ENCODE measurements at places on chromosomes 16 and 17. TPM values are rescaled to one million over a fixed set of nuclear protein-coding genes. Genes with fewer than 3 reads are reported as not detected.

Gene CLEC18C
- total RNA-seq = 0.25 TPM

Gene CCT6B
- total RNA-seq = 6.2 TPM

Gene KRT25
- not detected for total RNA-seq

Gene CSF3
- total RNA-seq = 0.32 TPM

DNA sequence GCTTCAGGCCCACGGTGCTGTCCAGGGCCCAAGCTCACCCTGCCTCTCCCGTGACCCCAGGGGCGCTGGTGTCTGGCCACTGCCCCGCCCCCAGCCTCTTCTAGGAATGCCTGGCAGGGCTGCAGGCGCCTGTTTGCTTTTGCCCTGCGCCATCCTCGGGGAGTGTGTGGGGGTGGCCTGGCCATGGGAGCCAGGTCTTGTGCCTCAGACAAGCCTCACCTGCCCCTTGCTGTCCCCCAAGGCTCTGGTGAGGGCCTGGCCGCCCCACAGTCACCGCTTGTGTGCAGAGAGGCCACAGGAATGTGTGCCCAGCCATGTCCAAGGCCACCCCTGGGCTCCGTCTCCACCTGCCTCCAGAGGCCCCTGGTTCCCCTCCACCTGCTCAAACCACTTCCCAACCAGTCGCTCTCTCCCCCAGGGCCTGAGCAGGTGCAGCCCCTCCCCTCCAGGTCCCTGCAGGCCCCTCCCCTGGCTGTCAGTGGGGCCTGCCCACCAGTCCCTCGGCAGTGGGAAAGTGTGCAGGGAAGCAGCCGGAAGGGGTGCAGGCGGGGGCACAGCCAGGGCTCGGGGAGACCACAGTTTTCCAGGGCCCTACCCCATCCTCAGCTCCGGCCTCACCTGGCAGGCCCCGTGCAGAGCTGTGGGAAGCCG, 841 bp upstream of the IGFALS start:
- no peak for DNase-seq

DNA sequence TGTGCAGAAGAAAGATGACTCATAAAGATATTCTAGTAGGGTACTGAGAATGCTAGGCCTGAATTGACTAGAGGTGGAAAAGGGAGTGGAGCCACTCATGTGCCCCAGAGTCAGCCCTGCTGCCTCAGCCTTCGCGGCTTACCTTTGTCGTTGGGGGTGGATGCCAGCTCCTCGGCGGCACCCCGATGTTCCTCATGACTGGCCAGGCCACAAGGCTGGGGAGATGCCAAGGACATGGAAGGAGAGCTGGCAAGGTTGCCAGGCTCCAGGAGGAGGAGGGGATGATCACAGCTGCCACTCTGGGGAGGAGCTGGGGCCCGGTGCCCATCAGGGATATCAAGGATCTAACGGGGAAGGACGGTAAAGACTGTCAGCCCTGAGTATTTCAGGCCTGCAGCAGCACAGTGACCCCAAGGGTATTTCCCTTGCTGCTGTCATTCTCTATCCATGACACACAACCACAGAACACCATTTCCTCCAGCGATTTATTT, 9.7 kb upstream of the SLC35B1 start:
- DNase-seq = peak; percentile 60

DNA sequence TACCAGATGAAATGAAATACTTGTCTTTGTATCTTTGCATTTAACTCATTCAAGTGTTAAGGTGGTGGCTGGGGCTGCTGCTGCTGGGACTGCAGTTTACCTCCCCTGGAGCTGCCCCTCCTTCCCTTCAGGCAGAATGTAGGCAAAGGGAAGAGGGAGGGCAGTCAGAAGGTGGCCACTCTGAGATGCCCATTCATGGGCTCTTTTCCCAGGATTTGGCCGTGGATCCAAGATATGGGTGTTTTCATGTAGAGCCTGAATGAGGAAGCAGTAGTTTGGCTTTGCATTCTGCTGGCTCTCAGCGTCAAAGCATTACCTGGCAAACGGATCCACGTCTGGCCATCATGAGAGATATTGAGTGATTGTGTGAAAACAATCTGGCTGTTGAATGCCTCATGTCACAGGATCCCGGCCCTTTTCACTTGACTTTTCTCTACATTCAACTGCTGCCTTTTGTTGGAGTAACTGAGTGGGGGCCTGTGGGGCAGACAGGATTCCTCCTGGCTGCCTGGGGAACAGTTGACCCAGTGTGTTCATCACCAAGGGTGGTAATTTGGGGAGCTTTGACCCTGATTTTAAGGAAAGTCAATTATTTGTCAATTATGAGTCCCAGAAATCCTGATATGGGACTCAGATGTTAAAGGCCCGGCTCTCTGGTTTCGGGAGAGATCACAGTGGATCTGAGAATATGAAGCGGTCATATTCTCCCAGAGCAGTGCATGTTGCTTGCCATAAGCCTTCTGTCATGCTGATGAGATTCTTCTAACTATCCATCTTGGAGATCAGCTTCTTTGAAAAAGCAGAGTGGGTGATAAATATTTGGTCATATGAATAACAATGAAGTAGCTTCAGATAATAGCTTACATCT, 236.8 kb downstream of the IRX3 start:
- DNase-seq = no peak

DNA sequence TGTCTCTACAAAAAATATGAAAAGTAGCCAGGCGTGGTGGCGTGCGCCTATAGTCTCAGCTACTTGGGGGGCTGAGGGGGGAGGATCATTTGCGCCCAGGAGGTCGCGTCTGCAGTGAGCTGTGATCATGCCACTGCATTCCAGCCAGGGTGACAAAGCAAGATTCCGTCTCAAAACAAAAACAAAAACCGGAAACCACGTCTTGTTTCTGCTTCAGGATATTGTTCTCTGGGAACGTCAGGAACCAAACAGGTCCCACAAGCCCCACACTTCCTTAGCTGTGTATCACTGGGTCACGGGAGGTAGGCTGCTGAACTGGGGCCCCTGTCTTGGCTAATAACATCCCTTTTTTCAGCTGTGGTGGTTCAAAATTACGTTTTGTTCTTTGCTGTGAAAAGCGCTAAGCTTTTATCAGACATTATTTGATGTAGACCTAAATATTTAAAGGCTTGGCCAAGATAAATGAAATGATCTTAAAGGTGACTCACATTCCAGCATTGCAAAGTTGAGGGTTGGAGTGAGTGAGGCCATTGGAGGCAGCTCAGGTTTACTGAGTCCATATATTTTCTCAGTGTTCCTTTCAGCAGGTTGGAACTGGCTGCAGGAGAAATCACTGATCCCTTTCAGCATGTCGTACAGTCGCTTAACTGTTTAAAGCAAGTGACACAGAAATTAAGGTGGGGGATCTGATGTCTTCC, 16.4 kb upstream of the SEC14L1 start:
- peak; percentile 79 for DNase-seq

DNA sequence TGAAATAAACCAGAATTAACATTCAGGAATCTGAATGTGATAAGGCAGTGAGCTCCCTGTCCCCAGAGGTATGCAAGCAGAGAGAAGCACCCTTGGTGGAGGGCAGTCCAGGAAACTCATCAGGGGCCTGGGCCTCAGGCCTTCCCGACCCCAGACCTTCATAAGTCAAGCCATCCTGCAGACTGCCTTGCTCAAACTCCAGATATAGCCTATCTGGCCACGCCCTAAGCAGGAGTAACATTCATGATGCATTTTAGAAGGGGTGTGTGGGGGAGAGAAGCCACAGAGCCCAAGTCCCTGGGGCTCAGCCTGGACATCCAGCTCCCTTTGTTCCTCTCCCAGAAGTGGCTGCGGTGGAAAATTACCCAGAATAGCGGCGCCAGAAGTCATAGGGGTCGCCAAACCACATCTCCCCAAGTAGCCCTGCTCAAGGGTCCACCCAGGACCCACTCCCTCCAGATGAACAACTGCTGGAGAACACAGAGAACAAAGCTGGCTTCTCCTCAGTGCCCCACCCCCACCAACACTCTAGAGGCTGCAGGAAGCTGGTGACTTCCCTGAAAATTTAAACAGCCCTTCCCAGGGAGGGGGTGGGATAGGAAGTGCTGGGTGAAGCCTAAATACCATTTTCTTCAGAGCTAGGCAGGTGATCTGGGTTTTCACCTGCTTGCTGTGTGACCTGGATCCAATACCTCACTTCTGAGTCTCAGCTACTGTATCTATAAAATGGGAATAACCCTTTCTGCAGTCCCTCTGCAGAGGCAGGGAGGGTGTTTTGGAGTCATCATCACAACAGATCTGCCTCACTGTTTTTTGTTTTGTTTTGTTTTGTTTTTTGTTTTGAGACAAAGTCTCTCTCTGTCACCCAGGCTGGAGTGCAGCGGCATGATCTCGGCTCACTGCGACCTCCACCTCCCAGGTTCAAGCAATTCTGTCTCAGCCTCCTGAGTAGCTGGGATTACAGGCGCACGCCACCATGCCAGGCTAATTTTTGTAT, 1.5 kb upstream of the SREBF1 start:
- DNase-seq = no peak

DNA sequence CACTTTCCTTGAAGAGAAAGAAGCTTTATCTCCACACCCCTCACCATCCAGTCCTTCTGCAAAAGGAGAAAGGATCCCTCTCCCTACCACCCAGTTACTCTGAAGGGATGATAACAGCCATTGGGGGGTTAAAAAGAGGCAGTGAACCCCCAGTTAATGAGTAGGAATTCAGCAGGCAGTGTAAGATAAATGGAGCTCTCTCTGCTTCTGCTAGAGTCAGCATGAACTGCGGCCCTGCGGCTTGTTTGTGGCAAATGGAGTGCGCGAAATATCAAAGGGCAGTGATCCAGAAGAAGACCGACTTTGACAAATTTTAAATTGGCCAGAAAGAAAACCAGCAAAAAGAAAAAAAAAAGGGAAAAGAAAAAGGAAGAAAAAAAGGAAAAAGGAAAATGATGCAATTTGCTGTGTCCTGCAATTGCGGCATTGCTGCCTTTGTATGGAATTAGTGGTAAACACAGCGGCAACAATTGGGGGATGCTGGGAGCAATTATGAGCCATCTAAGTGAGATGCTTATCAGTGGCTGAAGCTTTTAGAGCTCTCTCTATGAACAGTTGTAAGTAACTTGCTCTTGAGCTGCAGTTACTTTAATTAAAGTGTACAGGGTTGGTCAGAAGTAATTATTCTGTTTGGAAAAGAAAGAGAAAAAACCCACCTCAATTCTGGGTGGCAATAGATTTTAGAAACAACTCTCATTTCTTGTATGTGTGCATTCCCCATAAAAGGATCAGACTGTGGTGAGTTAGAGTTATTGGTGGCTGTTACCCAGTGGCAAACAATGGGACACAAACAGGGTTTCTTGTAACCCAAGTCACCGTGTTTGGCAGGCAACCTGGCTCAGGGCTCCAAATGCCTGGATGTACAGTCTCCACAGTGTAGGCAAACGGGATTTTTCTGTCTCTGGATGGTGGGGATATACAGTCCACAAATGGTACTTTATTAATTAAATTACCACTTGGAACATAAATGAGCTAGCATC, 161.3 kb downstream of the AATF start:
- DNase-seq = no peak

DNA sequence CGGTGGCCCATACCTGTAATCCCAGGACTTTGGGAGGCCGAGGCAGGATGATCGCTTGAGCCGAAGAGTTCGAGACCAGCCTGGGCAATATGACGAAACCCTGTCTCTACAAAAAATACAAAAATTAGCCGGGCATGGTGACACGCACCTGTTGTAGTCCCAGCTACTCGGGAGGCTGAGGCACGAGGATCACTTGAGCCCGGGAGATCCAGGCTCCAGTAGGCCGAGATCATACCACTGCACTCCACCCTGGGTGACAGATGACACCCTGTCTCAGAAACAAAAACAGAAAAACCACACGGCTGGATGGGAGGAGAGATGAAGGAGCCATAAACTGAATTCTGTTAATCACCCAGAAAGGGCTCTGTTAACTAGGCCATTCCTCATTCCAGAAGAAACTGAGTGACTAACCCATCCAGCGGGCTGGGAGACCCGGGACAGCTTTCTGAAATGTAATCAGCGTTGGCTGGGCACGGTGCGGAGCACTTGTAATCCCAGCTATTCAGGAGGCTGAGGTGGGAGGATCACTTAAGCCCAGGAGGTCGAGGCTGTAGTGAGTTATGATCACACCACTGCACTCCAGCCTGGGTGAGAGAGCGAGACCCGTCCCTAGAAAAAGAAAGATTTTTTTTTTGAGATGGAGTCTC, 641 bp upstream of the NT5C3B start:
- no peak for DNase-seq

GRCh38 chr16:53785044-53785443, 81.1 kb downstream of the FTO start:
- DNase-seq = no peak

GRCh38 chr16:26731729-26732128, 335.0 kb upstream of the C16orf82 start:
- no peak for DNase-seq

DNA sequence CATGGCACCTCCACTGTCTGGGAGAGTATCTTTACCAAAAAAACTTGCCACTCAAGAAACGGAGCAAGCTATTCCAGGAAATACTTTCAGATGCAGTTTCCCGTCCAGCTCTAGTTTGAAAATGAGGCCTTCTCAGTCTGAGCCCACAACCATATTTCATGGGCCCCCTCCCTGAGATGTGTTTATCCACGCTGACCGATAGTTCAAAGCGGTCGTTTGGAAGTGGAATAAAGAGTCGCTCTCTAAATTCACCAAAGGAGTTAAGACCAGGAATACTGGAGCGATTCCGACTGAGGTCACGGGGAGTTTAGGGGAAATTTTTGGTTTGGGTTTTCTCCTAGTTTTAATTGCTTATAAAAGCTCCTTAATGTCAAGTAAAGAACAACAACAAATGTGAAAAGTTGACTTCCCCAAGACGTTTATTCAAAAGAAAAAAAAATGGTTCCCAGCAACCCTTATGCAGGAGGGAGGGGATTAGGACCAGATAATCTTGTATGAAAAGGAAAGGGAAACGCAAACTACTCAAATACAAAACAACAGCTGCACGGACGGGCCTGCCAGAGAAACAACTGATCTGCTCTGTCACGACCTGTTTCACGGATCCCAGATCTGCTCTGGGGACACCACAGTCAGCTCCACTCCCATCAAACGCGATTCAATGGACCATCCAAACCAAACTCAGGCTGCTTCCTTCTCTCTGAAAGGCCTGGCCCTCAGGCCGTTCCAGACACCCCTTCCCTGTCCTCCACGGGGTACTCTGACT, 77.1 kb downstream of the MRM3 start:
- DNase-seq = no peak

GRCh38 chr17:6941989-6942388, 53.9 kb upstream of the ALOX12 start:
- DNase-seq = no peak

- DNase-seq = no peak
Observed at GRCh38 chr17:49259663-49260010, 29.1 kb upstream of the PHOSPHO1 start.

DNA sequence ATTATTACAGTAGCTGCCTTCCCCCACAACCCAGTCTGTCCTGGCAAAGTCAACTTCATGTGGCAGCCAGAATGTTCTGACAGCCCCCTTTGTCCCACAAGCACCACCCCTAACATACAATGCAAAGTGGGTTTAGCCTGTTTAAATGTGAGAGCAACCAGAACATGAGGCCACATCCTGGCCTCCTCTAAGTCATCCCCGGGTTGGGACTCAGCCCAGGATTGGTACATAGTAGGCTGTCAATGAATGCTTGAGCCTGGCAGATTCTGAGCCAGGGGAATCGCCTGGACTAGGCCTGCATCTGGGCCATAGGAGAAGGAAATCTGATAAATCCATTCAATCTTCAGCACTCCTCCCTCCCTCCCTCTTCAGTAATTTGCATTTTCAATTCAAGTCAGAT, 4.3 kb upstream of the ITGA3 start:
- no peak for DNase-seq

Measured in adrenal gland (tissue), 19 donors.